Activated B cell treated with CpG ODN at 0.5 μM for 24 hours (primary cell): ENCODE measurements at places on chromosomes 4 and X.

- H3K27me3 ChIP-seq = peaks cover 2% of the 10 kb centered on the region
- H3K27ac ChIP-seq = no peak overlapping the region
- DNase-seq = no peak
- H3K36me3 ChIP-seq = no peaks in the 10 kb centered on the region
These were observed 15.5 kb downstream of the CLDN22 start for GRCh38 chr4:183304538-183304937.

DNA sequence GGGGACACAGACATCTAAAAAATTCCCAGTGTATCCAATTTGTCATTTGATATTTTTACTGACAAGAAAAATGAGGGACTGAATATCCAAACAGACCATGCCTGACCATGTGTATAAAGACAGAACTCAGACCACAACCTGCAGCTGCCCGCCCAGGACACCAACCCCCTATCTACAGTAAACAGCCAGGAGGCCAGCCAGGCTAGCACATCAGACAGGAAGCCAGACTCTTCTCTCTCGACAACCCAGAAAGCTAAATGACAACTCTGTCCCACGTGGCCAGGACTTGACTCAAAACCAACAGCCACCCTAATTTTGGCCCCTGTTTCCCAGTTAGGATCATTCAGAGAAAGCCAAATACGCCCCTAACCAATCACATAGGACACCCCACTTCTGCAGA, 15.1 kb downstream of the AFAP1 start:
- H3K27me3 ChIP-seq = peaks cover 3% of the 10 kb centered on the region
- H3K36me3 ChIP-seq = no peaks in the 10 kb centered on the region
- no peak overlapping the region for H3K27ac ChIP-seq
- DNase-seq = no peak

GRCh38 chr4:109009909-109010308, 247.1 kb upstream of the ETNPPL start:
- H3K27ac ChIP-seq = no peak overlapping the region
- H3K4me3 ChIP-seq = no peak overlapping the region
- no peak for DNase-seq
- no peaks in the 10 kb centered on the region for H3K36me3 ChIP-seq
- H3K27me3 ChIP-seq = no peaks in the 10 kb centered on the region

DNA sequence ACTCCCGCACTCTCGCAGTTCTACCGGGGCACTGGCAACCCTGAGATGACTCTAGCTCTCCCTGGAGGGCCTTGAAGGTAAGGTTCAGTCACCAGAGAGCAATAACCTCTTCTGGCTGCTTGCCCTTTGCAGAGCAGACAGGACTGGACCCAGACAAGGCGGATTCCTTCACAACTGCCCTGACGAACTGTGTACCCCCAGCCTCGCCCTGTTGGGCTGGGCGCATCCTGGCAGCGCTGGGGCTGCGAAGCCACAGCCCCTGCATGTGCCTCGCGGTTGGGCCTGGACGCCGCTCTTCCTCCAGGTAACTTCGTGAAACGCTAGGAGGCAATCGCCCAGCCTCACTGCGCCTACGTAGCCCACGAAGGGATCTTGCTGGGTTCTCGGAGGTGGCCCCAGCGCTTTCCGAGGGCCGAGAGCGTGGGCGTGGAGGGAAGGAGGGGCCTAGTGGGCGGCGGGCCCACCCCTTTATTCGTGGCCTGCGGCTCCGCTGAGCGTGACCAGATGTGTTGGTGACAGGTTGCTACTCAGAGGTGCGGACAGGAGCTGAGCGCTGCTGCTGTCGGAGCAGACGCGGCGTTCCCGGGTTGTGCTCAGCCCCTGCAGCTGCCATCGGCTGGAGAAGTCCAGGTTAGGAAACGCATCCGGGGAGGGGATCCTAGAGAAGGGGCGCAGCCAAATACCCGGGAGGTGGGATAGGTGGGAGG, 1.9 kb upstream of the MAMLD1 start:
- H3K36me3 ChIP-seq = no peaks in the 10 kb centered on the region
- H3K27me3 ChIP-seq = peaks cover 7% of the 10 kb centered on the region
- H3K4me1 ChIP-seq = peaks cover 19% of the 10 kb centered on the region
- peak; percentile 28 for DNase-seq
- H3K27ac ChIP-seq = no peak overlapping the region

DNA sequence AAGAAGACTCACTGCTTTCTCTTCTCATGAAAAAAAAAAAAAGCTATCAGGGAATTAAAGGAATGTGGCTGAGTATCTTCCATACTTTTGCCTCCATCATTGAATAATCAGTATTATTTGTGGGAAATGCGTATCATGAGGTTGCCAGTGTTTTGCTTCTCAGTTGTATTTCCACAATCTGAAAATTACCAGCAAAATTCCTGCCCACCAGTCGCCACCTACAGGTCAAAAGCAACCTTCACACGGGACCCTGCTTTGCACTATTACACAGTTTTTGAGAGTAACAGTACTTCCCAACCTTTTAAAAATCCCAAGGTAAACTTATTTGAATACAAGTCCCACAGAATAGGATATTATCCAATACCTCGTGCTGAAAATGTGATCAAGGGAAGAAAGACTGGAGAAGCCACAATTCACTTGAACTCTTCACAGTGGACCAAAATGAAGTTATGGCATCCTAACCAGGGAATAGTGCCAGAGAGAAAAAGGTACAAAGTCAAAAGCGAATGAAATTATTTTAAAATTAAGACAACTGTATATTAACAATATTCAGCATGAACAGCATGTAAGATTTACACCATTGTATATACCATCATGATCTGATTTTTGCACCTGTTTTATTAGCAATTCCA, 30.4 kb downstream of the PGRMC1 start:
- H3K27me3 ChIP-seq = peaks cover 2% of the 10 kb centered on the region
- no peak overlapping the region for H3K27ac ChIP-seq
- H3K4me3 ChIP-seq = no peak overlapping the region

DNA sequence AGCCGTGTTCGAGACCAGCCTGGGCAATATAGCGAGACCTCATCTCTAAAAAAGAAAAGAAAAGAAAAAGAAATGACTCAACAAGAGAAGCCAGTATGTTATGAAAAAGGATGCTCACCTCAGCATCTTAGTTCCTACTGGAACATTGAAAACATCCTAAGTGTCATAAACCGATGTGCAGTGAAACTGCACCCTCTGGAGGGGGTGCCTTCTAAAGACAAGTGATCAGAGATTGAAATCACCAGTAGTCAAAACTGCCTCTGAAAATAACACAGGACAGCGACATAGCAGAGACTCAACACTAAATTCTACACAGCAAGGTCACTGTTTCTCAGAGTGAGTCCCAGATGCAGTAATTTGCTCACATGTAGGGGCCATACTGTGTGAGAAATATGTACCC, 28.0 kb upstream of the ATP6AP2 start:
- no peak for DNase-seq
- H3K27me3 ChIP-seq = no peaks in the 10 kb centered on the region
- no peaks in the 10 kb centered on the region for H3K36me3 ChIP-seq
- H3K27ac ChIP-seq = no peak overlapping the region
- H3K4me1 ChIP-seq = no peaks in the 10 kb centered on the region

DNA sequence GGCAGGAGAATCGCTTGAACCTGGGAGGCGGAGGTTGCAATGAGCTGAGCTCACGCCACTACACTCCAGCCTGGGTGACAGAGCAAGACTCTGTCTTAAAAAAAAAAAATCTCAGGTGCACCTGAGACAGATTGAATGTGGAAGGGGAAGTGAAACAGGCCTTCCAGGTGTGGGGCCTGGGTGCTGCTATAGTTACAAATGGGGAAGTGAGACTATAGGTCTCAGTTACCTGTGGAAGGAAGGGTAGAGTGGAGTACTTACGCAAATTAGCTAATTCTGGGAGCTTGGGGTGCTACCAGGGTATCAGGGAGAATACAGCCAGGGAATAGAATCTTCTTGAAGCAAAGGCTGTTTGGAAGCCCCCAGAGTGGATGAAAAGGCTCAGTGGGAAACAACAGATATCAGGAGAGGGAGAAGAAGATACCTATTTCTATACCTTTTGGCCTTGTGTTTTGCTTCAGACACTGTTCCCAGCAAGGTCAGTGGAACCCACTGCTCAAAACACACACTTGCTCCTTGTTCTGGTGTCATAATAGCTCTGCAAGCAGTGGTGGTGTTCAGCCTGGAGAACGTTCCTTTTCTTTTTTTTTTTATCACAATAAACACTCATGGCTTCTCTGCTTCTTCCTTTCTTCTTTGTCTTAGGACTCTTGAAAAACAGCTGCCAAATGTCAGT, 7.0 kb downstream of the CD38 start:
- peaks cover 11% of the 10 kb centered on the region for H3K36me3 ChIP-seq
- H3K4me1 ChIP-seq = peaks cover 64% of the 10 kb centered on the region
- peak overlapping the region; percentile 72 for H3K27ac ChIP-seq
- no peaks in the 10 kb centered on the region for H3K27me3 ChIP-seq
- no peak for DNase-seq

- H3K27me3 ChIP-seq = no peaks in the 10 kb centered on the region
- H3K27ac ChIP-seq = no peak overlapping the region
- no peak overlapping the region for H3K4me3 ChIP-seq
- DNase-seq = no peak
- H3K36me3 ChIP-seq = no peaks in the 10 kb centered on the region
- H3K4me1 ChIP-seq = no peaks in the 10 kb centered on the region
These were observed 770.1 kb upstream of the GALNTL6 start for GRCh38 chr4:171042989-171043524.

GRCh38 chrX:41180194-41180908, 95.1 kb downstream of the USP9X start:
- peaks cover 52% of the 10 kb centered on the region for H3K4me1 ChIP-seq
- no peak for DNase-seq
- peak overlapping the region; percentile 58 for H3K4me3 ChIP-seq
- H3K36me3 ChIP-seq = peaks cover 28% of the 10 kb centered on the region

GRCh38 chr4:139965789-139966188, 188.2 kb downstream of the MAML3 start:
- H3K4me3 ChIP-seq = no peak overlapping the region
- no peaks in the 10 kb centered on the region for H3K36me3 ChIP-seq
- no peak overlapping the region for H3K27ac ChIP-seq
- H3K4me1 ChIP-seq = peaks cover 4% of the 10 kb centered on the region
- no peak for DNase-seq

- H3K4me3 ChIP-seq = no peak overlapping the region
- no peaks in the 10 kb centered on the region for H3K4me1 ChIP-seq
- DNase-seq = no peak
- peaks cover 2% of the 10 kb centered on the region for H3K27me3 ChIP-seq
- H3K27ac ChIP-seq = no peak overlapping the region
These were observed 80.2 kb downstream of the SH2D1A start for GRCh38 chrX:124426288-124427169.

DNA sequence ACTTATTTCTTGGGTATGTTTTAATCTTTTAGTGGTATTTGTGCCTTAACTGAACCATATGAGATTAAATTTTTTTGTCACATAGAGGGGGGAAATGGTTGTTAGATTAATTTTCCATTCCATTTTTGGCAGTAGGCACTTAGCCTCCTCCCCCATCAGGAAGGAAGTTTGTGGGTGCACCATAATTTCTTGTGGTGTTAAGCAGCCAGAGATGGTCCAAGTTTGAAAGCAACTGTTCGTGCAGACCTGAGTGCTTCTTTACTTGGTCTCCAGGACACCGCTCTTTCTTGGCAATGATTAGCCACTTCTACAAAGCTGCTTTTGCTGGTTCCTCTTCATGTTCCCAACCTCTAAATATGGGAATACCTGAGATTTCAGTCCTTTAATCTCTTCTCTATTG, 92.7 kb upstream of the RPL34 start:
- H3K36me3 ChIP-seq = no peaks in the 10 kb centered on the region
- peaks cover 4% of the 10 kb centered on the region for H3K27me3 ChIP-seq
- peaks cover 20% of the 10 kb centered on the region for H3K4me1 ChIP-seq
- H3K4me3 ChIP-seq = no peak overlapping the region
- H3K27ac ChIP-seq = no peak overlapping the region

GRCh38 chr4:17869327-17869726, 58.5 kb downstream of the NCAPG start:
- H3K36me3 ChIP-seq = peaks cover 2% of the 10 kb centered on the region
- DNase-seq = no peak

DNA sequence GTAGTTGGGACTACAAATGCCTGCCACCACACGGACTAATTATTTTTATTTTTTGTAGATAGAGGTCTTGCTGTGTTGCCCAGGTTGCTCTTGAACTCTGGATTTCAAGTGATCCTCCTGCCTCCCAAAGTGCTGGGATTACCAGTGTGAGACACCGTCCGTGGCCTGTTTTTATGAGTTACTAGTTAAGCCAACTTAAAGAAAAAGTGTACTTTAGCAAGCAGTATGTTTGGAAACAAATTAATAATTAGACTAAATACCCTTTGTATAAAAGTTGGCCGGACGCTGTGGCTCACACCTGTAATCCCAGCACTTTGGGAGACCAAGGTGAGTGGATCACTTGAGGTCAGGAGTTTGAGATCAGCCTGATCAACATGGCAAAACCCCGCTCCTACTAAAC, 14.2 kb upstream of the PTPN13 start:
- no peaks in the 10 kb centered on the region for H3K4me1 ChIP-seq
- no peak for DNase-seq
- no peak overlapping the region for H3K4me3 ChIP-seq
- H3K27me3 ChIP-seq = peaks cover 5% of the 10 kb centered on the region

- no peaks in the 10 kb centered on the region for H3K27me3 ChIP-seq
- H3K27ac ChIP-seq = peak overlapping the region; percentile 76
- H3K4me1 ChIP-seq = peaks cover 5% of the 10 kb centered on the region
- peak overlapping the region; percentile 92 for H3K4me3 ChIP-seq
These were observed 70.7 kb upstream of the NFKB1 start for GRCh38 chr4:102430461-102430910.

GRCh38 chr4:79907001-79907400, 166.0 kb downstream of the ANTXR2 start:
- DNase-seq = no peak
- no peak overlapping the region for H3K4me3 ChIP-seq
- H3K27ac ChIP-seq = no peak overlapping the region
- peaks cover 47% of the 10 kb centered on the region for H3K36me3 ChIP-seq

GRCh38 chrX:38458071-38458470, 103.3 kb upstream of the TSPAN7 start:
- H3K4me3 ChIP-seq = no peak overlapping the region
- H3K27ac ChIP-seq = no peak overlapping the region
- H3K4me1 ChIP-seq = no peaks in the 10 kb centered on the region
- peaks cover 2% of the 10 kb centered on the region for H3K27me3 ChIP-seq

DNA sequence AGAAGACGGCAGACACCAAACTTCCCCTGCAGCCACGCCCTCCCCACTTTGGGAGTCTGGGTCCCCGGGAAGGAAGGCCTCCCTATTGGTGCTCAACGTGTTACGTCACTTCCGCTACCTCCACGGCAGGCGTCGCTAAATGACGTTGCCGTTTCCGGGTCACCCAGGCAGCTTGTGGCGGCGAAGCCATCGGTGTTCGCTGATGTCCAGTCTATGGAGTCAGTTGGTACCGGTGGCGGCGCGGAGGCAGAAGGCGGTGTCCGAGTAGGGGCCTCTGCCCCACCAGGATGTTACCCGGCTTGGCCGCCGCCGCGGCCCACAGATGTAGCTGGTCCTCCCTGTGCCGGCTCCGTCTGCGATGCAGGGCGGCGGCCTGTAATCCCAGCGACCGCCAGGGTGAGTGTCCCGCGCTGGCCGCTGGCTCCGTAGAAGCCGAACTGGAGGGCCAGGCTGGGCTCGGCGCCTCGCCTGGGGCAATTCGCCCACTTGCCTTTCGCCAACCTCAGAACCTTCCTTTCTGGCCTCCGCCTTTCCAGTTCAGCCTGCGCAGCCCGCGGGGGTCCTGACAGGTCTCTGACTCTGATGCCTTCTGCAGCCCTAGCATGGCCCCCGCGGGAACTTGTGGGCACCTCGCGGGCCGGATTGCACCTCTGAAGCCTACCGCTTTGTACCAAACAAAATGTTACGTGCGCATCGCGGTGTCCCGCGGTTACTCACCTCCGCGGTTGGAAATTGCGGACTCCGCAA, at the start of gene SLC30A9:
SLC30A9 (plus strand) TSS at position 166 of the 747 bp plus-strand sequence; CDS start at position 288, 122 bp downstream.
- H3K36me3 ChIP-seq = peaks cover 9% of the 10 kb centered on the region
- peak; percentile 82 for DNase-seq
- H3K27me3 ChIP-seq = no peaks in the 10 kb centered on the region
- peak within 1 kb of the TSS; percentile 95 for H3K27ac ChIP-seq
- peak within 1 kb of the TSS; percentile 98 for H3K4me3 ChIP-seq
- peaks cover 29% of the 10 kb centered on the region for H3K4me1 ChIP-seq
